RWPE1 (cell line): ENCODE measurements at places on chromosomes 2 and 18.
A peak's percentile ranks its signal among the peaks of the same experiment; 100 is the strongest.

DNA sequence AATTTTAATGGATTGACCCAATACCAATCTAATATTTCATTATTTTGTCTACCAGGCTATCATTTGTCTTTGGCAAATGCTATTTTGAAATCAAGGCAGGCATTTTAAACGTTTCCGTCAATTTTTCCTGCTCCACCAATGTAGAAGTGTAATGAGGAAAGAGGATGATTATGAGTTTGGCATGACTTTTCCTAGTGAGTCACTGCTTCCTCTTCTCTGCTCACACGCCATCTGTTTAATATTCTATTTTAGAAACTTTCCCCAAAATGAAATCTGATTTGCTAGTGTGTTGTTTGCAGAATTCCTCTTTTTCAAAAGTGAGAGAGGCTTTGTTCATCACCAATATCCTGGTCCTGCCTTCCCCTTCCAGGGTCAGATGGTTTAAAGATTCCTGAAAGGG is 42.5 kb upstream of the PID1 start:
- peak; percentile 54 for DNase-seq

- DNase-seq = no peak
These were observed 494.6 kb upstream of the NRP2 start for GRCh38 chr2:205187731-205188130.

GRCh38 chr2:152542995-152543481 is 174.2 kb downstream of the PRPF40A start:
- peak; percentile 81 for DNase-seq

DNA sequence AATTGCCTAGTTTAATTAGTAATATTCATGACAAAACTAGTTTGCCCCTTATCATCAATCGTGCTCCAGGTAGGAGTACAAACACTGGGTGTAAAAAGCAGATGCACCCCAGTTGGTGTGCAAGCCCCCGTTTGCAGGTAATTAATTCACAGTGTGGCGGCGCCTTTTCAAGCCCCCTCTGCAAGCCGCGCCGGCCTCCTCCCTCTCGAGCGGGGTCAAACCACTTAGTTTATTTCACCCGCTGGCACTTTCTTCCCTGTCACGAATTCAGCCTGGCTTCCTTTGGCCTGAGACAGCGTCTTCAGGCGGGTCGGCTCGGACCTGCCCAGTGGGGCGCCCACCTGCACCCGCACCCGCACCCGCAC is 64.7 kb upstream of the MAPRE2 start:
- DNase-seq = no peak

- DNase-seq = no peak
These were observed 37.8 kb downstream of the SCN9A start for GRCh38 chr2:166337932-166338331.

DNA sequence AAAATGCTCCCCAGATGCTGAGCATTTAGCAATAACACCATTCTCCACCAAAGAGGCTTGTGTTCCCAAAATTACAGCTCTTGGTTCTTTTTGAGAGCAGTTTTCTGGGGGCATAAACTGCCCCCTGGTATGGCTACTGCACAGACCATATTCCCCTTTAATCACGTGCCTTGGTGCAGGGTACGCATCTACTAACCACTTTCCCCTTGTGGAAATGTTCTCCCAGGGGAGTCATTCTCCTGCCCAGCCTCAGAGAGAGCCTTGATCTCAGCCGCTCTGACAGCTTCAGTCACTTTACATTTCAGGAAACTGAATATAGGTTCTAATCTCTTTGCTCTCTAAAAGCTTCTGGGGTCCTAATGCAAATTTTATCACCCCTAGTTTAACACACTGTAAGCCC is 44.7 kb upstream of the EML6 start:
- DNase-seq = no peak

GRCh38 chr2:159091976-159092375 is 123.5 kb downstream of the TANC1 start:
- DNase-seq = no peak

DNA sequence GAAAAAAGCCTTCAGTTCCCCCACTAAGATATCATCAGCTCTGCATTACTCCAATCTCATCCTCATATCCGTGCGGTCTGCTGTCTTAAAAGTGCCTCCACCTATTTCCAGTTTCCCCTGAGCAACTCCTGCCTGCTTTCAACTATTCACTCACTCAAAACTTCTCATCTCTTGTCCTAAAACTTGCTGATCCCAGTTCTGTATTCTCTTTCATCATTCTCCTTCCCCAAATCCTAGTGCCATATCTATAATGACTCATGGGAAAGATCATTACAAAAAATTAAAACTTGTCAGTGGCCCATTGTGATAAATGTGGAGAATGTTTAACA is 20.0 kb downstream of the ACVR1 start:
- no peak for DNase-seq

DNA sequence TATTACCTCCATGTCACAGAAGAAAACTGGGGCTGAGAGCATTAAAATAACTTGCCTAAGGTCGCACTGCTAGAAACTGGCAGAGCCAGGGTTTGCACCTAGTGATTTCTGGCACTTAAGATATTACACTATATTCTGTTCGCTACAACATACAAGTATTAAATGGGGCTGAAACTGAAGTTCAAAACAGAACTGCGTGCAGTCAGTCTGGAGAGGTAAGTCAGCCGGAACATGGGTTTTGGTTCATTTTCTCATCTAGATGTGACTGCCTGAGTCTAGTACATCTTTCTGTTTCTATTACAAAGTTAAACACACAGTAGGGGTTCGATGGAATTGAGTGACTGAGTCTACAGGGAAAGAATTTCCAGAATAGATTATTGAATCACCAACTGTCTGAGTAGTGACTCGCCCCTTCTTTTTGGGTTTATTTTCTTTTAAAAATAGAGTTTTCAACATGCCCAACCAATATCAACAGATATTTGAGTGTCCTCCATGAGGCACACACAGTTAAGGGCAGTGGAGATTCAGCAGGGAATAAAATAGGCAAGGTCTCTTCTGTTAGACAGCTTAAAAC is 150.8 kb downstream of the RNF152 start:
- DNase-seq = no peak

DNA sequence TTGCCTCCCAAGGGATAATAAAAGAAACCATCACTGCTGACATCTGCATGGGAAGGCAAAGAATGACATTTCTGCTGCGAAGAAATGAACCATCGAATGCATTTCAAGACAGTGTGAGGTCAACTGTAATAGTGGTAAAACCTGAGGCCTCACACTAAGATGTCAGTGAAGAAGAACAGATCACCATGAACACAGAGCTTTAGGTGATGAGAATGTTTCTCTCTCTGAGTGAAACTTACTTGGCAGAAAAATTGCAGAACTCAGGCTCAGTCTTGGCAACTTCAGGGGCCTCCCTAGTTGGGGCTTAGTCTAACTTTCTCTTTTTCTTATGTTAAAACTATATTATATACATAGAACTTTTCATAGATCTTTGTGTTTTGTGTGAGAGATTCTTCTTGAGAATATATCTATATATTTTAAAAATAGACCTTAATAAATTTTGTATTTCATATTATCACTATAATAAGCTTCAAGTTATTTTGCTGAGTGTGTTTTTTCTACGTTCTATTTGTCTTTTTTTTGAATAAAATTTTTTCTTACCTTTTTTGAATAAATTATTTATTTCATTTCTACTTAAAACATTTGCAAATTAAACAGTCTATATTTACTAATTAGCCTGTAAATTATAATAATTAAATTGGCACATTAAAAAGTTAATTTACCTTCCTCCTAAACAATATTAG is 427.5 kb upstream of the TRIB2 start:
- DNase-seq = no peak
